ENCODE measurements at places on chromosomes 4 and X. TPM values are rescaled to one million over a fixed set of nuclear protein-coding genes. Genes with fewer than 3 reads are reported as not detected.
A peak's percentile ranks its signal among the peaks of the same experiment; 100 is the strongest.

Gene MAGEB10
- total RNA-seq, result not detected

DNA sequence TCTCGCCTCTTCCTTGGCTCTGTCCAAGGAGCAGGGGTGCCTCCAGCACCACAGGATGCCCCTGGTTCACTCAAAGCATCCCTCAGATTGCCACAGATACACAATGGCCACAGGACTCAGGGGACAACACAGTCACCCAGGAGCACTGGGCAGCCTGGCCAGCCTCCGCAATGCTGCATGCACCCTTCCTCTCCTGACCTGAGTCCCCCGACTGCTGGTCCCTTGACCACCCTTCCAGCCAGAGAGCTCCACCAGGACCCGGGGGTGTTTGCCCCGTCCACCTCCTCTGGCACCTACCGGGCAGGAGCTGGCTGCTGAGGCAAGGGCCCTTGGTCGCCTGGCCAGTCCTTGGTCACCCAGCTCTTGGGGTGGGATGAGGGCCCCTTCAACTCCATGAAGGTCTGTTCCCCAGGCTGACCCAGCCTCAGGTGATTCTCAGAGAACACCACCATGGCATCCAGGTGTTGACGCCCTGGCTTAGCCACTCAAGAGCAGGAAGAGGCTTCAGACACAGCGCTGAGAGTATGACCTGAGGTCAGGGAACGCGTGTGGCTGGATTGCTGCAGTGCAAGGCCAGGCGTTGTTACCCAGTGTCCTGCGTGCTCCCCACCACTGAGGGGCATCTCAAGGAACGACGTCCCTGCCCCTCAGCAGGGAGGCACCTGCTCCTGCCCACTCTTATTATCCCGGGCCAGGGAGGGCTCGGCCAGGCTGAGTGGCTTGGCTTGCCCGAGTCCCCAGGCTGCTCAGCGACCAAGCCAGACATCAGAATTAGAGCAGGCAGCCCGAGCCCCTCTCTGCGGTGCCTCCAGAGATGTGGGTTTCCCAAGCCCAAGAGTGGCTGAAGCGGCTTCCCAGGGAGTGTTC lies 10.2 kb downstream of the ADRA2C start:
- no peak for DNase-seq
- no peaks in the 10 kb centered on the region for H3K36me3 ChIP-seq
- H3K27ac ChIP-seq, result no peak overlapping the region
- H3K4me3 ChIP-seq, result no peak overlapping the region
- no peaks in the 10 kb centered on the region for H3K27me3 ChIP-seq
- H3K4me1 ChIP-seq, result no peaks in the 10 kb centered on the region

GRCh38 chr4:858831-859451 lies 33.0 kb upstream of the CPLX1 start:
- peaks cover 20% of the 10 kb centered on the region for H3K36me3 ChIP-seq
- no peak for DNase-seq
- H3K4me3 ChIP-seq, result no peak overlapping the region
- H3K27me3 ChIP-seq, result no peaks in the 10 kb centered on the region

DNA sequence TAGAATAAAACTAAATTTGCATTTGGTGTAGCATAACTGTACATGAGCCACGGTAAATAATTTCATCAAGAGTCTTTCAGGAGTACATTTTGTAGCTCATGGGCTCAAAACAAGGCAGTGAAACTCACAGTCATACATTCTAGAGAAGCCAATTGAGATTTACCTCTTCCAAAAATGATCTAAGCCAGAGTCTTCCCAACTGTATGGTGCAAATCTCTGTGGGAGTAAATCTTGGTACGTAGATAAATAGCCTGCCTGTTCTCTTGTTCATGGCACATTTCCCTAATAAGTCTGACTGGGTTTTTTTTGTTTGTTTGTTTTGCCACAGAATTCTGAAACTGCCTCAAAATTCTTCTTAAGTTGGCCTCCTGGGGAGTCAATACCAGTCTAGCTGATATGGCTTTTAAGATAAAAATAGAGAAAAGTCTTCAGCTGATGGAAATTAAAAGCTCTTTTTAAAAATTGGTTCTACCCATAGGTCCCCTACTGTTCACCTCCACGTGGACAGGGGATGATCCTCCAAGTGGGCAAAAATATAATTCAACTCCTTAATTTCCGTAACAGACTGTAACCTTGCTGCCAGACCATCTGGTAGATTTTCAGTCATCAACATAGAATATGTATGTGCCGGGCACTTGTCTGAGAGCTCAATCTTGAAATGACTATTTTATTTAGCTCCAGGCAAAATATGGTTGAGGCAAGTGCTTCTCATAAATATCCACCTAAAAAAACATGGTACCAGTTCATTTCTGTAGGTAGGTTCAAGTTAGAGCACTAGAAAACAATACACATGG lies 365.4 kb downstream of the PDHA2 start:
- no peak overlapping the region for H3K4me3 ChIP-seq
- no peaks in the 10 kb centered on the region for H3K4me1 ChIP-seq
- H3K36me3 ChIP-seq, result no peaks in the 10 kb centered on the region
- H3K27me3 ChIP-seq, result no peaks in the 10 kb centered on the region
- H3K27ac ChIP-seq, result no peak overlapping the region

DNA sequence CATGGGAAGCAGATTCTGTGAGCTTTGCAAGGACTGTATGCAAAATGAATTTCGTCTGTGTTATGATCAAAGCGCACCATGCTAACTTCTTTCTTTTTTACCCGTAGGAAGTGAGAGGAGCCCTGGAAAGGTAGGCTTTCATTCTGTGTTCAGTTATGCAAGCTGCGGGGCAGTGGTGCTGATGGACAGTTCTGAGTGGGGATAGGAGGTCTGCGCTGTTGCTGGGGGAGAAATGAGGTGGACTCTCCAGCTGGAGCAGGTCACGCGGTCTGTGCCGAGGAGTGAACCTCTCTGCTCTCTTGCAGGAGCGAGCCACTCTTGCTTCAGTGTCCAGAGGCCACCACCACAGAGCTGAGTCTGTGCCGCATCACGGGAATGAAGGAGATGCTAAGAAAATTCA lies 4.5 kb downstream of the TRIML1 start:
- DNase-seq, result no peak
- H3K36me3 ChIP-seq, result no peaks in the 10 kb centered on the region
- H3K4me3 ChIP-seq, result no peak overlapping the region
- no peaks in the 10 kb centered on the region for H3K27me3 ChIP-seq
- no peaks in the 10 kb centered on the region for H3K4me1 ChIP-seq

DNA sequence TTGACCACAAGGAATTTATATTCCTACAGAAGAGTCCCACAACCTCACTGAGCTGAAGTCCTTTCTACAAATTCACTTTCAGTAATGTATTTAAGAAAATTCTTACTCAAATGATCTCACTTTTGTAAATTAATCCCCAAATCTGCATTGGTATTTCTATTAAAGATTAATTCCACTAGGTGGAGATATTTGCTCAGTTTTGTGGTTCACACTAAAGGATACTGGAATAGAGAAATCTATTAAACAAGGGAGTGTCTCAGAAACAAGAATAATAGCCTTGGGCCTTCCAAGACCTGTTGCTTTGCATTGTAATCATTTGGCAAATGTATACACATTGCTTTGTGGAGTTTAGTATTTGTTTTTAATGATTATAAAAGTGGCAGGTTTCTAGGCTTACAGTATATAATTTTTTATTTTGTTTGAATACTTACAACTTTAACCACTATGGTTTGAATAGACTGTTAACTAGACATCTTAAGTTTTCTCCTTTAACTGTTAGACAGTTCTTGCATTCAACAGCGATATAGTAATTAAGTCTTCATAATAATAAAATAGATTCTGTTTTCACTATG lies 25.9 kb downstream of the CFAP299 start:
- no peak overlapping the region for H3K27ac ChIP-seq
- peaks cover 38% of the 10 kb centered on the region for H3K27me3 ChIP-seq
- DNase-seq, result no peak
- H3K36me3 ChIP-seq, result no peaks in the 10 kb centered on the region
- H3K4me3 ChIP-seq, result no peak overlapping the region

- H3K27me3 ChIP-seq, result peaks cover 16% of the 10 kb centered on the region
- H3K4me3 ChIP-seq, result peak within 1 kb of the TSS; percentile 85
- H3K27ac ChIP-seq, result peak within 1 kb of the TSS; percentile 66
- peak; percentile 91 for DNase-seq
- H3K4me1 ChIP-seq, result peaks cover 13% of the 10 kb centered on the region
- peaks cover 18% of the 10 kb centered on the region for H3K36me3 ChIP-seq
These were observed at the start of gene SNX12 for GRCh38 chrX:71068044-71068918. SNX12 (minus strand) TSS chrX:71068334; CDS start chrX:71068306, 28 bp downstream.

DNA sequence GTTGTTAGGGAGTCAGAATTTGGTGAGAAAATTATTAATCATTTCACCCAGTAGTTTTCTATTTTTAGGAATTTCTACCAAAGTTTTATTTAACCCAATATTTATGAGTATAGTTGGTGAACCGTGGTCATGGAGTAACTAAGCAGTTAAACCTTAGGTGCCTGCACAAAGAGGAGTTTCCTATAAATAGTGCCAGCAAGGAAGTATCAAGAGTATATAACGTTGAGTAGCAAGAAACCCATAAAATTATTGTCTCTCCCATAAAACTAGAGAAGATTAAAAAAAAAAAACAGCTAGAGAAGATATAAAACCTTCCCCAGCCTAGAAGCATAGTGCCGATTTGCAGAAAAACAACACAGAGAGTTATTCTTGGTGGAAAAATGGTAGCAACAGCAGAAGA lies 158.9 kb downstream of the PRDM5 start:
- no peak overlapping the region for H3K27ac ChIP-seq
- H3K27me3 ChIP-seq, result no peaks in the 10 kb centered on the region
- no peak for DNase-seq
- H3K36me3 ChIP-seq, result no peaks in the 10 kb centered on the region
- no peak overlapping the region for H3K4me3 ChIP-seq

DNA sequence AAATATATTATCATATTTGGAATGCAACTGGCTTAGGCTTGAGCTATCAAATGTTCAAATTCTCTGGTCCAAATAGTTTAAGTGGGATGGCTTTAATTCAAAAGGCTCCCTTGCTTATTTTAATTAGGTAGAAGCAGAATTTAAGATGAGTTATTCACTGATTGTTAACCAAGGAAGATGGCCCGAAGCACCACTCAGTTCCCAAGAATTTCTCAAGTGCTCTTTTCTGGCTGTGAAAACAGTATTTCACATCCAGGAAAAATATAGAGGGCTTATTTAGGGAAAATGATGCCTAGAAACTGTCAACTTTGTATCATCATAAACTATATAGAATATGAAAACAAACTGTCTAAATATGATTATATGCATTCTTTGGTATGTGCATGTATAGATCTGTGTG lies 246.5 kb upstream of the SFRP2 start:
- H3K4me3 ChIP-seq, result no peak overlapping the region
- DNase-seq, result no peak
- no peaks in the 10 kb centered on the region for H3K36me3 ChIP-seq
- no peaks in the 10 kb centered on the region for H3K4me1 ChIP-seq
- no peak overlapping the region for H3K27ac ChIP-seq

DNA sequence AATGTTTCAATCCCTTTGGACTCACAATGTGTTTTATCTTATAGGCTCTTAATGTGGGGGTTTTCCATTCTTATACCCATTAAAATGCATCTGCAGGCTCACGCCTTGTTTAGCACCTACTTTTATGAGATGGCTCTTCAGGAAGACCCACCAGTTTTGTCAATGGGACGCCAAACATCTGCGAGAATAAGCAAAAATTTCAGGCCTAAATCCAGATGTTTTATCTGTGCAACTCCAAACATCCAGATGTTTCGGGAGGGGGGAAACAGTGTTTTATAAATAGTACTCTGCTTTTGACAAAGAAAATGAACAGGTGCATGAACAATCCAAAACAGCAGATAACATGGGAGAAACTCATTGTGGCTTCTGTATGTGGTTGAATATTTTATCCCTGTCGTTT lies 342.8 kb downstream of the DHX15 start:
- H3K4me1 ChIP-seq, result no peaks in the 10 kb centered on the region
- no peak for DNase-seq
- H3K27me3 ChIP-seq, result peaks cover 27% of the 10 kb centered on the region
- H3K4me3 ChIP-seq, result no peak overlapping the region

GRCh38 chrX:91079342-91080114 lies 355.1 kb upstream of the PABPC5 start:
- no peak for DNase-seq
- no peak overlapping the region for H3K4me3 ChIP-seq
- H3K4me1 ChIP-seq, result no peaks in the 10 kb centered on the region
- H3K27me3 ChIP-seq, result no peaks in the 10 kb centered on the region
- no peak overlapping the region for H3K27ac ChIP-seq

DNA sequence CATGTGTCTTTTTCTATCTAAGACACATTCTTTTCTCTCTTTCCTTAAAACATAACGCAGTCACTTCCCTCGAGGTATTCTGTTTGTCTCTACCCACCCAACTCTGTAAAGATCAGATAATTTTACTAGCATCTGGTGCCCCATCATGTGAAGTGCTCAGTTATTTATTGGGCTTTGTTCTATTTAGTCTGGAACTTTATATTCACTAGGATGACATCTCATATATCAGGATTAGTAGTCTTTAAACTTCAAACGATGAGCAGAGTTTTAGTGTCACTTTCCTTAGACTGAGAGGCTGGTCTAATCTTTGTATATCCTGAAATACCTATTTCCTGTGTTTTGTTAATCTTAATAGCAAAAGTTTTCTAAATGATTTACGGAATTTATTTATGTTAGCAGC lies 445.5 kb upstream of the NDST3 start:
- H3K27me3 ChIP-seq, result no peaks in the 10 kb centered on the region
- H3K4me3 ChIP-seq, result no peak overlapping the region
- no peak for DNase-seq
- H3K27ac ChIP-seq, result no peak overlapping the region
- no peaks in the 10 kb centered on the region for H3K4me1 ChIP-seq
- H3K36me3 ChIP-seq, result no peaks in the 10 kb centered on the region

DNA sequence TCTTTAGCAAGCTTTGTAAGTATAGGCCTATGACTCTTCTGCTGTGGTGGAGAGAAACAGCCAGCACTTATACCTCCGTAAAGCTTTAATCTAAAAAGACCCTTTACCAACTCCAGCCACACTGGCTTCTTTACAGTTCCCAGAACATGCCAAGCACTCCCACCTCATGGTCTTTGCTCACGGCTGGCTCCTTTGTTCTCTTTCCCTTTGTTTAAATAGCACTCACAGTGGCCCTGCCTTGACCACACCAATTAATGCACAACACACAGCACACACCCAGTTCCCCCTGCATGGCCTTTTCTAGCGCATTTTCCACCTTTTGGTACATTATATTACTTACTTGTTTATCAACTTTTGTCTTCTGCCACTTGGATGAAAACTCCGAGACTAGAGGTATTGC lies 18.9 kb downstream of the PPID start:
- H3K27me3 ChIP-seq, result no peaks in the 10 kb centered on the region
- no peak for DNase-seq
- H3K4me1 ChIP-seq, result no peaks in the 10 kb centered on the region
- no peaks in the 10 kb centered on the region for H3K36me3 ChIP-seq

DNA sequence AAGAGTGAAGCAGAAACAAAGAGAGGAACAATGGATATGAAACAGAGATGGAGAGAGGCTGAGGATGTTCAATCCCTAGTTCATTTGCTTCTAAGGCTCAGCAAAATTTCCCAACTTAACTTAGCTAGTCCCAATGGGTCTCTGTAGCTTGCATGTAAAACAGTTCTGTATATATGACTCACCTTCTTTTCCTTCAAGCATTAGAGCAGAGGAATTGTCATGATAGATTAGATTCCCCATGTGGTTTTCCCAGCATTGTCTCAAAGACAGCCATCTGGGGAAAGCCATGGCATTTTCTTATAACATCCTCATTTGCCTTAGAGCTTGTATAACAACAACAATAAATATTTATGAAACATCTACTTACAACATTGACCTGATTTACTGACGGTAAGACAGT lies 93.9 kb upstream of the GATB start:
- H3K27me3 ChIP-seq, result peaks cover 89% of the 10 kb centered on the region
- peaks cover 8% of the 10 kb centered on the region for H3K4me1 ChIP-seq
- DNase-seq, result no peak
- H3K4me3 ChIP-seq, result no peak overlapping the region
- H3K27ac ChIP-seq, result no peak overlapping the region
- H3K36me3 ChIP-seq, result no peaks in the 10 kb centered on the region

GRCh38 chr4:52366621-52367020 lies 292.5 kb downstream of the USP46 start:
- DNase-seq, result no peak
- no peaks in the 10 kb centered on the region for H3K36me3 ChIP-seq
- peaks cover 12% of the 10 kb centered on the region for H3K27me3 ChIP-seq
- H3K4me3 ChIP-seq, result no peak overlapping the region

All from Calu3 (cell line).